H7 (cell line): ENCODE measurements at places on chromosomes 13 and 19. TPM values are rescaled to one million over a fixed set of nuclear protein-coding genes. Genes with fewer than 3 reads are reported as not detected.

Gene TMEM255B
- 0.70 and 2.7 TPM in 2 replicates for total RNA-seq

Gene B3GNT8
- 1.9 and 5.3 TPM in 2 replicates for total RNA-seq

Gene DLEU7
- total RNA-seq: 1.7 and 4.6 TPM in 2 replicates

Gene WDR87
- not detected in 2 replicates for total RNA-seq

Gene C13orf46
- not detected in 2 replicates for total RNA-seq

Gene SUCLA2
- 92.0 and 137 TPM in 2 replicates for total RNA-seq

Gene FGF14
- 0.11 and 0.73 TPM in 2 replicates for total RNA-seq

Gene PEG3
- not detected in 2 replicates for total RNA-seq

Gene KLK11
- not detected in 2 replicates for total RNA-seq

Gene MYO1F
- total RNA-seq: 3.0 and 4.5 TPM in 2 replicates

Gene OLFM2
- 40.0 and 63.4 TPM in 2 replicates for total RNA-seq

Gene NANOS3
- not detected in 2 replicates for total RNA-seq

Gene TEKTIP1
- 1.6 TPM in 1 of 2 replicates, not detected in the other for total RNA-seq

Gene CHAF1A
- 121 and 122 TPM in 2 replicates for total RNA-seq

Gene APLP1
- total RNA-seq: 18.3 and 19.3 TPM in 2 replicates

Gene RFC3
- 50.2 and 52.0 TPM in 2 replicates for total RNA-seq

Gene CFAP97D2
- total RNA-seq: not detected in 2 replicates

Gene LYL1
- 1.5 and 1.7 TPM in 2 replicates for total RNA-seq
